Stimulated activated naive CD4-positive, alpha-beta T cell treated with Interleukin-2 at 50 U/mL for 16 hours (primary cell): ENCODE measurements at places on chromosomes 12 and 14.

- no peak for DNase-seq
These were observed 29.2 kb upstream of the LHX5 start for GRCh38 chr12:113500782-113501311.

DNA sequence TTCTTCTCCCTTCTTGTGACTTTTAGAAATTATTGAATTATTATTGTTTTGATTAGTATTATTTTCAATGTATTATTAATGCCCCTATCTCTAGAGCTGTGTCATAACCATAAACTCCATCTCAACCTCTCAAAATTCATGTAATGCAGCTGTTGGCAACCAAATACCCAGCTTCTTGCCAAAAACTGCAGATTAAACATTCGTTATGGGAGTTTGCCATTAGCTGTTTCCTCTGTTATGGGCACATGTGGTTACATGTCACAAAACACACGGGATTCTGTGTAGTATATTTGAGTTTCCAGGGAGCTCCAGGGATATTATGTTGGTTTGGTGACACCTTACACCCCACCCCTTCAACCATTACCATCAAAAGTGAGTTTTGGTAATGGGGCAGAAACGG lies 2.8 kb upstream of the ALX1 start:
- no peak for DNase-seq

GRCh38 chr12:93638095-93638494 lies 39.1 kb upstream of the CRADD start:
- no peak for DNase-seq

- DNase-seq: no peak
These were observed 306.6 kb upstream of the MIS18BP1 start for GRCh38 chr14:45559626-45560025.

- DNase-seq: no peak
These were observed 21.2 kb downstream of the GNG2 start for GRCh38 chr14:51881636-51882035.

- DNase-seq: no peak
These were observed 162.1 kb downstream of the ADCK1 start for GRCh38 chr14:77961847-77962580.

DNA sequence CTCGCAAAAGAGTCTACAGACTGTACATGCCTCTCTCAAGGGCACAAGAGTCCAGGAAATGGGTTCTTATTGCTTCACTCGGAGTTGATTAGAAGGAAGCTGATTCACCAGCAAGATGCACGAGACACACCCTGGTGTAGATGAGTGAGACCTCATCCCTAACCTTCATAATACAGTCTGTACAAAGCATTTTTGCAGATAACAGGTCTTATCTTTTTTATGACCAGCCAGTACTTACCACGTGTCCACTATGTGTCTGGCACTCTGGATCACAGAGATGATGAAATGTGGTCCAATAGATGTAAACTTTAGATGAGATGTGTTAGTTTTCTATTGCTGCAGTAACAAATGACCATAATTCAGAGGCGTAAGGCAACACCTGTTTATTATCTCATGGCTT lies 53.4 kb upstream of the PWP1 start:
- no peak for DNase-seq

DNA sequence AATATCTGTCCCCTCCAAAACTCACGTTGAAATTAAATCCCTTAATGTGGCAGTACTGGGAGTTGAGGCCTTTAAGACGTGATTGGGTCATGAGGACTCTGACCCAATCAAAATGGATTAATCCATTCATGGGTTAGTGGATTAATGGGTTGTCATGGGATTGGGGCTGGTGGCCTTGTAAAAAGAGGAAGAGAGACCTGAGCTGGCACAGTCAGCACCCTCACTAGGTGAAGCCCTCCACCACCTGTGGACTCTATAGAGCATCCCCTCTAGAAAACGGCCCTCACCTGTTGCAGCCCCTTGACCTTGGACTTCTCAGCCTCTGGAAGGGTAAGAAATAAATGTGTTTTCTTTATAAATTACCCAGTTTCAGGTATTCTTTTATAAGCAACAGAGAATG lies 53.0 kb downstream of the SPRING1 start:
- no peak for DNase-seq

DNA sequence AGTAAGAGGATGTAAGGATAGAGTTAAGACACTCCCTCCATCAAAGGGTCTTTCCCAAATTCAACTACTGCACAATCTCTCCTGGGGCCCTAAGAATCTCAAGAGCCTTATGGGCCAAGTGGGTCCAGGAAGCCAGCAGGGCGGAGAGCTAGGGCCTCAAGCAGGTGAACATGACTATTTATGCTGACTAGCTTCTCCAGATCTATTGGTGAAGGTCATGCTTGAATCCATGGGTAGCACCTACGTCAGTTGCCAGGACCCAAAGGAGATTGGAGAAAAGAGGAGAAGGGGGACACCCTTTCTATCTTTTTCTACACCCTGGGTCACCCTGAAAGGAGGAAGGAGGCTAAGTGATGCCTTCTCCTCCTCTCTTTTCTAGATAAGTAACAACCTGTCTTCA lies 534.2 kb upstream of the MIS18BP1 start:
- no peak for DNase-seq
